ENCODE measurements at places on chromosomes 4 and X.
A peak's percentile ranks its signal among the peaks of the same experiment; 100 is the strongest.

- DNase-seq = no peak
Measured at GRCh38 chr4:188435381-188435780, 296.1 kb downstream of the TRIML1 start.

DNA sequence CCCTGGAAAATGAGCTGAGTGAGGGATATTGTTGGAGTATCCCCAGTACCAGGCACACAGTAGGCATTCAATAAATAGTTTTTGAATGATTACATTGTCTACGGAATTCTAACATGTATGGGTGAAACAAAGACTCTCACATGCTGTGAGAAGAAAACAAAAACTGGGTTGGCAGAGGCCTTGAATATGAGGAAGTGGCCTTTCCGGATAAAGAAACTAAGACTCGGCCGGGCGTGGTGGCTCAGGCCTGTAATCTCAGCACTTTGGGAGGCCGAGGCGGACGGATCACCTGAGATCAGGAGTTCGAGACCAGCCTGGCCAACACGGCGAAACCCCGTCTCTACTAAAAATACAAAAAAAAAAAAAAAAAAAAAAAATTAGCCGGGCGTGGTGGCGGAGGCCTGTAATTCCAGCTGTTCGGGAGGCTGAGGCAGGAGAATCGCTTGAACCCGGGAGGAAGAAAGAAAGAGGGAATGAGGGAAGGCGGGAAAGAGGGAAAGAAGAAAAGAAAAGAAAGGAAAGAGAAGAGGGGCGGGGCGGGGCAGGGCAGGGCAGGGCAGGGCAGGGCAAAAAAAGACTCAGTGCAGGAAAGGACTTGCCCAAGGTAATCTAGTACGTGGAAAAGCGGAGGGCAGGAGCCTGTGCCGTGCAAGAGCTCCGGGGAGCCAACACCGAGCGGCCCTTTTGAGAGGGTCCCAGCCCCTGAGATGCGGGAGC lies 689 bp upstream of the TMA16 start:
- no peak for DNase-seq

DNA sequence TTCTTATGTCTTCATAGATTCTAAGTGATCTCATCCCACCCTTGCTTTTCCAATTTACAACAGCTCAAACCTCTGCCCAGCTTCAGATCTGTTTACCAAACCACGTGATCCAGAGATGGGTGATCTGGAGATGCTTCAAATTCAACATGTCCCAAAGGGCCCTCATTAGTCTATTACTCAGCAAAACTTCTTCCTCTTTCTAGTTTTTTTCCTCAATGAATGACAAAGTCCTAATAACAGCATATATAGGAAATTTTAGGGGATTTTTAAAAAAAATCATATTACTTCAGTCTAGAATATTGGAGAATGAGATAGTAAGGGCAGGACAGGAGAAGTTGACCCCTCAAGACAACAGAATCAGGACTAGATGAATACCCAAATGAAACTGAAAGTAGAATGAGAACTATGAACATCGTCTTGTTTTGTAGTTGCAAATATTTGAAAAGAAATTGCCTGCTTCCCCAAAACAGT lies 127.1 kb downstream of the CFAP299 start:
- no peak for DNase-seq

DNA sequence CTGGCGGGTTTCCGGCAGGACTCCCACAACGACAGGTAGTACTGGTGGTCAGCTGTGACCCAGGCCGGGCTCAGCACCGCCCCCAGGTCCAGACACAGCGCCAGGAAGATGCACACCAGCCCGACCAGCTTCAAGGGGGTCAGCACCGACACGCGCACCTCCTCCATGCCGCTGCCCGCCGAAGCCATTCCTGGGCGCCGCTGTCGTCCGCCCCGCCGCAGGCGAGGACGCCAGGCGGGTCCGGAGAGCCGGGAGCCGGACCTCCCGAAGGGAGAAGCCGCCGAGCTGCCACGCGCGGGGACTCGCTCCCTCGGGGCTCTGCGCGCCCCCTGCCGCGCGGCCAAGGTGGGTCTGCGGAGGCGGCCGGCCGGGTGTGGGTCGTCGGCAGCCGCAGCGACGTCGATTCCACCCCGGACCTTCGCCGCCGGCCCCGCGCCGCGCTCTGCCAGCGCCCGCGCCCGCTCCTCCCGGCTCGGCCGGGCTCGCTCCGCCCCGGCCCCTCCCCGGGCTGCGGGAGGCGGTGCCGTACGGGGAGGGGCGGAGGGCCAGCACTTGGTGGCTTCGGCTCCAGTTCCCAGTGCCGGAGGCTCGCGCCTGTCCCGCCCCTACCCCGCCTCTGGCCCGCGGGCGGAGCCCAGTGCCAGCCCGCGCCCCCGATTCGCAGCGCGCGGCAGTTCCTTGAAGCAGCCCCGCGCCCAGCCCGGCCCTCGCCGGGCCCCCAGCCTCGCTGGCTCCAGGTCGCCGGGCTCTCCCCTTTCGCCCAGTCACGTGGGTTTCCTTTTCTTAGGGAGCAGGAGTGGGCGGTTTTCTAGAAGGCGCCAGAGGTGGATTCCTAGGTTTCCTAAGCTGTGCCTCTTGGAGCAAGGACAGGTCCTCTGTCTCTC lies at the start of gene TMEM47:
TSS of gene TMEM47 (minus strand) at position 444 of the 884 bp plus-strand sequence. CDS start at position 188, 256 bp downstream.
- peak; percentile 89 for DNase-seq
